DMS79 treated with DMSO at 0.1 percent for 48 hours (cell line): ENCODE measurements at places on chromosomes 7 and 10.

- no peak for DNase-seq
Observed at GRCh38 chr10:101111547-101111946, 19.6 kb upstream of the TLX1 start.

GRCh38 chr10:91700788-91701444 is 68.0 kb upstream of the PPP1R3C start:
- DNase-seq = no peak

GRCh38 chr7:1850976-1851571 is 181.0 kb downstream of the ELFN1 start:
- DNase-seq = no peak

DNA sequence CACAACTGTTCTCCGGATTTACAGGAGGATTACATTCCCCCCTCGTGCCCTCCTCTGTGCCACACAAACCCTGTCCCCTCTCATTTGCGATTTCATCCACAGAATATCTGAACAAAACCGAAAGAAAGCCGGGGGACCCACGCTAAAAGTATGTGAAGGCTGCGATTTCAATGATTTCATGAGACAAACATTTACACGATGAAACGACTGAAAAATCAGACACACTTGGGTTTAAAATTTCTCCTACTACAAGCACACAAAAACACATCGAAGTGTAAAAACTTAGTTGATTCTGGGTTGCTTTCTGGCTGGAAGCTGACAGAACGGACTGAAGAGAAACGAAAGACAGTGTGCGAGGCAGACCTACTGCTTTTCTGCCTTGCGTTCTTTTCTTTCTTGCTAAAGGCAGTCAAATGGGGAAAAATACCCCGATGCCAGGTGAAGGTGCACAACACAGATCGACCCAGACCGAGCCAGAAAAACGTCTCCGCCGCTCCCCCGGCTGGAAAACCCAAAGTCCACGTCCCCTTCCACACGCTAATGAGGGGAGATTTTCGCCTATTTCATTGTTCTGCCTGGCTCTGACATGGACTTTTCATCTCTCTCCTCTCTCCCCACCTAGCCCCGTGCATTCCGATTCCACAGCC is 1.2 kb downstream of the HIPK2 start:
- peak; percentile 64 for DNase-seq

GRCh38 chr7:2028733-2029132 is 204.0 kb downstream of the MAD1L1 start:
- no peak for DNase-seq

GRCh38 chr7:78760620-78761355 is 692.7 kb downstream of the MAGI2 start:
- DNase-seq = no peak

- no peak for DNase-seq
Observed at GRCh38 chr10:1216574-1217236, 160.5 kb downstream of the WDR37 start.

DNA sequence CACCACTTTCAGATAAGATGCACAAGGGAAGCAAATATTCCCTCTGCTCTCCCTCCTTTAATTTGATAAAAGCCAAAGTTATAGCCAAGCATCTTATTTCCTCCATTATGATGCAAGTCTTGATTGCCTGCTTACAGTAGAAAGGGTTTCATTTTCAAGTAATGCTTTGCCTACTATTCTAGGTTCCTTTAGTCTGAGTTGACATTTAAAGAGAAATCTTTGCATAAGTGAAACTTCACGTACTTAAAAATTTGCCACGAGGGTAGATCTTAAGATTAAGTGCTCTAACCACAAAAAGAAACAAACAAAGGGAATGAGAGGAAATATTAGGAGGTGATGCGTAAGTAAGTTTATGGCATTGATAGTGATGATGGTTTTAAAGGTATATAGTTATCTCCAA is 78.1 kb upstream of the VWDE start:
- DNase-seq = no peak

DNA sequence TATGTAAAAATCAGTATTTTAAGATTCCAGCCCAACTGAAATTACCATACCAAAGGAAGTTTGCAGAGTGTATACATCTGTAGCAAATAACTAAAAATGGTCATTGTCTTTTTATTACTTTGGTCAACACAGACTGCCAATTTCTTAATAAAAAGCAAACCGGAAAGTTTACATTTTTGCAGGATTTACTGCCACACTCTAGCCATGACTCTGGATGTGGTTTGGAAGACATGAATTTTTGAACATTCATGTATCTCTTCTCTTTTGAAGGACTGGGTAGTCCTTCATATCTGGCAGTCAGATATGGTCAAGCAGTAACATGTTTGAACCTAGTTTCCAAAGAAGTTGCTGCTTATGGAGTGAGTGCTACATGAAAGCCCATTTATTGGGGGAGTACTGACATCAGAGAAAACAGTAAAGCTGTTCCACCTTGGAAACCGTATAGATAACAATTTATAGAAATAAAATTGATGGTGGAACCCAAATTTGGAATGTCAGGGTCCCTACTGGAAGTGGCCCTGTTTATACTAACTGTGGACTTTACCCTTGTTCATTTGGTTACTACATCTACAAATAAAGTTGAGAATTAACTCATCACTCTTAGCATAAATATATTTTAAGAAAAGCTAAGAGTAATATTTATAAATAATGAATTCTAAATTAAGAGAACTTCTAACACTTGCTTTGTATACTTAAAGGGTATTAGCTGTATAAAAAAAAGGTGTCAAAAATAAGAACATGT is 84.6 kb downstream of the ZMYND11 start:
- DNase-seq = no peak

DNA sequence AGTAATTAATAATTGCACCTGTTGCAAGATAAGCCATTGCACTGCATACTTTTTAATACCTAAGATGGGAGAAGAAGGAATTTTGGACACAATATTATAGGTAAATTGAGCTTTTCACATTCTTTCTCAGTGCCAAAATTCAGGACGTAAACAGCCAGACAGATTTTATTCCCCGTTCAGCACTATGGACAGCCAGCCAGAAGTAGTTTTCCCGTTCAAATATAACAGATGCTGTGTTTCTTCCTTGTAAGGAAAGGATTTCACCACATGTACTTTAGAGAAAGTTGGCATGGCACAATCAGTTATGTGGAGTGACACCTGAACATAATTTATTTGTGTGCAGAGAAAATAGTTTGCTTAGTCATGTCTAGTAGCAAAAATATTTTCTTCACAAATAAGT is 34.8 kb downstream of the SEMA3E start:
- DNase-seq = no peak

- DNase-seq = no peak
Observed at GRCh38 chr10:98396096-98397063, 18.6 kb downstream of the PYROXD2 start.

DNA sequence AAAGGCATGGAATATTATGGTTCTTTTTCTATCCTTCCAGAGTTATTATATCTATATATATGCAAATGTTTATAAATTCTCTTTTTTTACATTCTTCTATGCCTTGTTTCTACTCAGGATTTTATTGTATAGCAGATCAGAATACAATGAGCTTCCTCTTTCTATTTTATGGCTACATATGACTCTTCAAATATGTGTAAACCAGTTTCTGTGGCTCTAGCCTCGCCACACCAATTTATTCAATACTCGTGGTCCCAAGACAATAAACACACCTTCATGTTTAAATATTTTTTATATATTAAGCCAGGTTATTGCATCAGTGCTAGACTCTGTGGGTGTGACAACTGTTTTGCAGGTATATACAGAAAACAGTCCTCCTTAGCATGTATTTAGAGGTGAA is 237.5 kb upstream of the MKLN1 start:
- DNase-seq = no peak

DNA sequence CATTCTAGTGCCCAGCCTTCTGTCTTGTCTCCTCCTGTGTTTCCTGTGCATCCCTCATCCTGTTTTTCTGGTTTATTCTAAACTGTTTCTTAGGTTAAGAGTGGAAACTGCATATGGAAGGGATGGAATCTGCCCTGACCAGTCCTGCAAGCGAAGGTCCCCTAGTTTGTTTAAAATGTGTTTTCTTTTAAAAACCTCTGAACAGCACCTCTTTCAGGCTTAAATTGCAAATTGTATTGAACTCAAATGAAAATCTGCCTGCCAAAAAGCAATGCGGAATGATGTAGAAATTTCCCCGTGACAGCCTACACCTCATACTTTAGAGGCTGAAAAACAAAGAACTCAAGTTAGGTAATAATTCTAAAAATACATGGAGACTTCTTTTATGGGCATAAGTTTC is 222.8 kb upstream of the IMMP2L start:
- no peak for DNase-seq

GRCh38 chr10:43110338-43111071 is 27.7 kb upstream of the CSGALNACT2 start:
- no peak for DNase-seq

DNA sequence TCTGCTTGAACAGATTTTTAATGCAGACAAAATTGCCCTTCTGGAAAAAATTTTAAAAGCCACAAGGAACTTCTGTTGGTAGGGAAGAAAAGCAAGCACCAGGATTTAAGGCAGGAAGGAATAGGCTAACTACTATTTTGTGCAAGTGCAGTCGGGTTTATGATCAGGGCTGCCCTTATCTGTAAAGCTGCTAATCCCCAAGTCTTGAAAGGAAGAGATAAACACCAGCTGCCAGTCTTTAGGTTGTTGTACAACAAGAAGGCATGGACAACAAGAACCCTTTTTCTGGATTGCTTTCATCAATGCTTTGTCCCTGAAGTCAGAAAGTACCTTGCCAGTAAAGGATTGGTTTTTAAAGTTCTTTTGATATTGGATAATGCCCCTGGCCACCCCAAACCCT is 40.7 kb downstream of the RALA start:
- DNase-seq = no peak
